ENCODE measurements at places on chromosomes 2 and 18. TPM values are rescaled to one million over a fixed set of nuclear protein-coding genes. Genes with fewer than 3 reads are reported as not detected.

GRCh38 chr2:127721978-127722355 lies 20.7 kb downstream of the SFT2D3 start:
- DNase-seq = no peak

DNA sequence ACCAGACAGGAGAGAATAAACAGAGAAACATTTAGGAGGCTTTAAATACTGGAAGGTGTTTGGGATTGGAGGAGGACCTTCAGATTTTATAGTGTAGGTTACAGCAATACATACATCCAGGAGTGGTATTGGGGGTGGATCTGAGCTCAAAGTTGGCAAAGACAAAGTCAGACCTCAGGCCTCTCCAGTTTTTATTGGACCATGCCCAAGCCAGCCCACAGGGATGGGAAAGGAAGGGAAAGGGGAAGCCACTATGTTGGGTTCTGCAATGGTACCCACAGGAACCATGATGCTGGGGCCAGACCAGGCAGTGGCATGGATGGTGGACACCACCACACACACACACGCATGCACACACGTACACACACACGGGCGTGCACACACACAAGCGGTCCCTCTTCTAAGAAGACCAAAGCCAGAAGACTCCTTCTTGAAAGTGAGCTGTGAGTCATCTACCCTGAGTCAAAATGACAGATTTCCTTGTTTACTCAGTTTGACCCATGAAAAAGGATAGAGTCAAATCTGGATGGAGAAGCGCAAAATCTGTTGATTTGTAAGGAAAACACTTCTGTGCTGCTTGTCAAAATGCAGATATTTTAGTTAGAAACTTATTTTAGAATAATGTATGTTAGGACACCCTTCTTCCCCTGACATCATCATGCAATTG lies 87.9 kb downstream of the TRABD2A start:
- DNase-seq = no peak

Gene MRPL33
- total RNA-seq = 360 TPM

Gene CFAP65
- total RNA-seq = not detected

Gene BCL11A
- total RNA-seq = 37.5 TPM

Gene CYP27A1
- total RNA-seq = 12.5 TPM
